ENCODE measurements at places on chromosomes 11 and 22.

DNA sequence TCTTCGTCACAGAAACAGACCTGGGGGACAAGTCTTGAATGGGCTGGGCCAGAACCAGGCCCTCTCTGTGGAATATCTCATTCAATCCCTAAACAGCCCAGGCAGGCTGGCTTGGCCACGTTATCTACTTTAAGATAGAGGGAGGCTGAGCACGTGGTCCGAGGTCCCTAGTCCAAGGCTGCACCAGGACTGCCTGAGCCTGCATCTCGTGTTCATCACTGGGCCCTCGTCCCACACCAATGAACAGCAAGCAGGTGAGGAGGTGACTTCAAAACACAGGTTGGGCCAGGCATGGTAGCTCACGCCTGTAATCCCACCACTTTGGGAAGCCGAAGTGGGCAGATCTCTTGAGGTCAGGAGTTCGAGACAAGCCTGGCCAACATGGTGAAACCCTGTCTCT lies 20.3 kb upstream of the FGF3 start:
- no peak for DNase-seq

- DNase-seq = peak; percentile 61
These were observed 129.0 kb upstream of the PARVA start for GRCh38 chr11:12248330-12248729.

- DNase-seq = no peak
These were observed 23.4 kb downstream of the CCDC81 start for GRCh38 chr11:86398106-86398505.

DNA sequence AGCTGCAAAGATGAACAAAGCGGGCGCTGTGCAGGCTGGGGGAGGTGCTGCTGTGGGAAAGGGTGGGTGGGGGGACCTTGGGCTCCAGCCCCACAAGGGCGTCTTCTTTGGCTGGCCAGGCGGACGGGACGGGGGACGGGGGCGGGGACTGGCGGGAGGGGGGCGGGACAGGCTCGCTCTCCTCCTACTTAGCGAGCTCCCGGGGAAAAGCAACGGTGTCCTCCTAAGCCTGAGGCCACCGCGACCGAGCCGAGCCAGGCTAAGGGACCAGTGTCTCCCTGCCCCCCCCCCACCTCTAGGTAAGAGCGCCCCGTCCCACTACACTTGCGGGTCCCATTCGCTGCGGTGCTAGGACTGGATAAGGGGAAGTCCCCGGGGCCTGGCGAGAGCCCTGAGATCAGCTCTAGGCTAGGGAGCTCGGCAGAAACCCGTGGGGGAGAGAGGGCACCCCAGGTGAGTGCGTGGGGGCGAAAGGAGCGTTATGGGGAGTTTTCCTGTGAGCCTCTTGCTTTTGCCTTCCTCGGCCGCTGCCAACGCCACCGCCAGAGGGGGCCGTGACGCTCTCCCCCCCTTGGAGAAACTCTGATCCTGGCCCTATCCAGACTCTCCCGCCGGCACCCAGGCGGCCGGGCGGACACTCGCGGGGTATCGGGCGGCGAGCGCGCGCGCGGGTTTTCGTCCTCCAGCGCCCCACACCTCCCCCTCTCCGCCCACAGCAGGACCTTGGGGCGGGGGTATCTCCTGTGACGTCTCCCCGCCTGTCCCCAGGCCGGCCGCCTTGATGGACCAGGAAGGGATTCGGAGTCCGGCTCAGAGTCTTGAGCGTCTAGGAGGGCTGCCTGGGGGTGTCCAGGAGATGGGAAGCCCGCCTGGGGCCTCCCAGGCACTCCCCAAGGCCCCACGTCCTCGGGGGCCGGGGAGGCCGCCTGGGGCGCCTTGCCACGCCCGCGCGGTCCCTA lies at the start of gene PHLDB1:
Gene PHLDB1 (plus strand): TSS at position 215 of the 959 bp plus-strand sequence. CDS start 6,222 bp downstream, outside the sequence.
- peak; percentile 73 for DNase-seq

GRCh38 chr11:57752954-57753353 lies 1.3 kb upstream of the BTBD18 start:
- no peak for DNase-seq

- no peak for DNase-seq
These were observed 8.5 kb downstream of the MRPL16 start for GRCh38 chr11:59801981-59802638.

DNA sequence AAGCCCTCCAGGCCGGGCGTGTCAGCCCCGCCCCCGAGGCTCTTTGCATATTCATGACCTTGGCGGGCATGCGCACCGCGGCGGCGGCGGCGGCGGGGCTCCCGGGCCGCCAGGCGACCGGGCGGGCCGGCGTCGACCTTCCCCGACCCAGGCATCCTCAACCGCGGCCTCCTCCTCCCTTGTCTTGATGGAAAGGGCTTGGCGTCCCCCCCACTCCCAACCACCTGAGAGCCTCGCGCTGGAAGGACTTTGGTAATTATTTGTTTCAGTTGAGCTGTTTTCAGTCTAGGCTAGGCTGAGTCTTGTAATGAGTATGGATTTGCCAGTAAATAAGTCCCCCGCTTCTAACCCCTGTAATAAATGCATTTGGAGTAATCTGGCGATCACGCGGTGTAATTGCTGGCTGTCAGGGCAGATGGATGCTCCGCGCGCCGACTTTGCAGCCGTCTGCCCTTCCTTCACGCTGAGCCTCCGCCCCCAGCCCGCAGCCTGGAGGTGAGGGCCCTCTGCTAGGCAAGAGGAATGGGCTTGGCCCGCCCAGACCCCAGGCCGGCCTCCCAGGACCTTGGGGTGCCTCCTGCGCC lies 25.2 kb downstream of the FLRT1 start:
- DNase-seq = peak; percentile 50

Measured in umbilical cord (tissue), 2 donors.